ENCODE measurements at places on chromosomes 5 and 9.

GRCh38 chr9:124559871-124560270 lies 52.7 kb upstream of the NR5A1 start:
- DNase-seq: no peak

GRCh38 chr9:96513622-96514021 lies 63.7 kb downstream of the HABP4 start:
- DNase-seq: no peak

DNA sequence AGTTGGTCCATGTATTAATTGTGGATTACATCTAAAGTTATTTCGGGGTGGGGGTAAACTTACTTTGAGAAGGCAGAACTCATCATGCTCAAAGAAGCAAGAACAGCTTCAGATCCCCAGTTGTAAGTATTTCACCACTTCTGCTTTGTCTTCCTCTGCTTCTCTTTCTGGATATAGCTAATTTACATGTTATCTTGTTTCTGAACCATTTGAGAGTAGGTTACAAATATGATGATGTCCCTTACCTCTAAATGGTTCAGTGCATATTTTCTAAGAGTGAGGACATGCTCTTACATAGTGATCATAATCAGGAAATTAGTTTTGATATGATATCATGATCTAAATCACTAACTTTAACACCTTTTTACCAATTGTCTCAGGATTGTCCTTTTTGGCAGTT lies 11.9 kb downstream of the TRIO start:
- DNase-seq: no peak

GRCh38 chr5:148556835-148557234 lies 97.5 kb downstream of the HTR4 start:
- no peak for DNase-seq

DNA sequence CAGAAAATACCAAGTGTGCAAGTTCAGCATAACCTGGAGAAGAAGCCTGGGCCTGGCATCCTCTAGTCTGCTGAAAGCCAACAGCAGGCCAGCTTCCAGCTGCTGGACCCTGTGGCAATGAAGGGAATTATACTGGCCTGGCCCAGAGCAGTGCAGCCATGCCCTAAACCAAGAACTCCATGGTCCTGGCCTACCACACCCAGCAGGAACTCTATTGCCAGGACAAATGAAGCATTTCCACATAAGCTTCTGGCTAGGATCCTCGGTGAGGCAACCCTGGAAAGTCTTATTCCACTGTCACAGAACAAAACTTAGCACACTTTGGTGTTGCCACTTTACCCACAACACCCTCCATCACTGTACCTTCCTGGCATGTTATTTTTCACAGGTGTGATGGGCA lies 35.5 kb downstream of the CDK5RAP2 start:
- DNase-seq: no peak

DNA sequence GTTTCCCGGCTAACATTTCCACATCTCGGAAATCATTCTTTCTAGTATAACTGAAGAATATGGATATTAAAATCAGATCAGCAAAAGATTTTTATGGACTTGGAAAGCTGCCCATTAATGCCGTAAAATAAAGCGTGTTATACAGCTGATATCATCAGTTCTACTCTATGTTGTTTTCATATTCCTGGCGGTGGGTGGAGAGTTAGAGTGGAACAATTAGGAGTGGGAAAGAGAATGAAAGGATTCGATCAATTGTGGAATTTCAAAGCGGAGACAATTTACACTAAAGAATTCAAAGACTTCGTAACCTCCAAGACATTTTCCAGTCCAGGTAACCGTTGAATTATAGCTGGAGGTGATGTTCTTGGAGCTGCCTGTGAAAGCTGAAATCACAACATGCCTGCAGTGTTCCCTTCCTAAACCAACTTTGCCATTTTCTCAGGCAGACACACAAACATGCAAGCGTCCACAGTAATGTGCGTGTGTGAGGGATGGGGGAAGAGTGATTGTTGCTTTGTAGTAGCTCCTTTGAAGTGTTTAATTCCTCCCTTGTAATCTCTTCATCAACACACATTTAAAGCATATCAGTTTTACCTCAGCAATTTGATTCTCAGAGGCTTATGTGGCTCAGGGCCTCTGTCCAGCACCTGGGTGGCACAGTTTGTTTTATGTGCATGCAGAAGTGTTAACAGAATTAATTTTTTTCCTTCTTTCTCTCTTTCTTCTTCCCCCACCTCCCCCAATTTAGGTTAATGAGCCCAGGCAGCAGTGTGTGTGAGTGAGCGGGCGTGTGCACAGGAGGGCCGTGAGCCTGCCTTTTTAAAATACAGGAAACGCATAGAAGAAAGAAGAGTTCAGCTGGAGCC lies 544.1 kb downstream of the RAB3C start:
- no peak for DNase-seq

DNA sequence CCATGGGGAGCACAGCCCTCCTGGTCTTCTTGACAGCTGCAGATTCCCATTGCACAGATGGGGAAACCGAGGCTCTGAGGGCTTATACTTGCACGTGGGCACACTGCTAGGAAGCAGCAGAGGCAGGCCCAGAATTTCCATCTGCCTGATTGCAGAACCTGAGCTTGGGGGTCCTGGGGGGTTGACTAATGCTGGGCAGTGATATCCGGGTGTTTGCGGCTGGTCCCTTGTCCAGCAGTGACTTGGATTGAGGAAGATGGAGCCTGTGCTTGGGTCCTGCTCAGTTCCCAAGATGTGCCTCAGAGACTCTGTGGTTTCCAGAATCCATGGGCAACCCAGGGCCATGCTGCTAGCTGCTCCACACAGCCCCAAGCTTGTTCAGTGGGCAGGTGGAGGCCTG lies 91.2 kb downstream of the PHF2 start:
- DNase-seq: no peak

DNA sequence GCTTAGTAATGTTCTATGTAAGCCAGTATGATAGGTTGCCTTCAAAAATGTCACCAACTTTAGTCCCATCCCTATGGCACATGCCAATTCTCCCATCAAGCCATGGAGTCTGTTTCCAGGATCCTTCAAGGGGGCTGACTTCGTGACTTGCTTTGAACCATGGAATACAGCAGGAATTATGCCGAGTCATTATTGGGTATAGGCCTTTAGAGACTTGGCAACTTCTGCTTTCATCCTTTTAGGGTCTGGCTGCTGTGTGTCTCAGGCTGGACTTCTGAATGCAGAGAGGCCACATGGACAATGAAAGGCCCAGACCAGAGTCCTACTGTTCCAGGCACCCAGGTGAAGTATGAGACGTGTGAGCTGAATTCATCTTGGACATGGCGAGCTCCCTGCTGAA lies 109.8 kb downstream of the DENND1A start:
- no peak for DNase-seq

DNA sequence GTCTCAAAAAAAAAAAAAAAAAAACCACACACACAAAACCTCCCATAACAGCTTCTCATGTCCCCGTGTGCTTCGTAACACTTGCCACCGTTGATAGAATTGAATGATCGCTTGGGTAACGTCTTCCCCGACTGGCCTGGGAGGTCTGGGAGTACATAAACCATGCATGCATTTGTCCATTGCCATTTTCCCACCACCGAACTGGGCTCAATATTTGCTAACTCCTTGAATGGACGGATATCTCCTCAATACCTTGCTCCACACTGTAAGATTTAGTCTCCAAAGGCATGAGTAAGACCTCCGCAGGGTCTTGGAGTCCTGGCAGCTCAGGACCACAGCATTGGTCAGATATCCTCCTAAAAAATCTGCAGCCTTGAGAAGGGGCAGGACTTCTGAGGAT lies 3.2 kb upstream of the P4HA2 start:
- DNase-seq: no peak

DNA sequence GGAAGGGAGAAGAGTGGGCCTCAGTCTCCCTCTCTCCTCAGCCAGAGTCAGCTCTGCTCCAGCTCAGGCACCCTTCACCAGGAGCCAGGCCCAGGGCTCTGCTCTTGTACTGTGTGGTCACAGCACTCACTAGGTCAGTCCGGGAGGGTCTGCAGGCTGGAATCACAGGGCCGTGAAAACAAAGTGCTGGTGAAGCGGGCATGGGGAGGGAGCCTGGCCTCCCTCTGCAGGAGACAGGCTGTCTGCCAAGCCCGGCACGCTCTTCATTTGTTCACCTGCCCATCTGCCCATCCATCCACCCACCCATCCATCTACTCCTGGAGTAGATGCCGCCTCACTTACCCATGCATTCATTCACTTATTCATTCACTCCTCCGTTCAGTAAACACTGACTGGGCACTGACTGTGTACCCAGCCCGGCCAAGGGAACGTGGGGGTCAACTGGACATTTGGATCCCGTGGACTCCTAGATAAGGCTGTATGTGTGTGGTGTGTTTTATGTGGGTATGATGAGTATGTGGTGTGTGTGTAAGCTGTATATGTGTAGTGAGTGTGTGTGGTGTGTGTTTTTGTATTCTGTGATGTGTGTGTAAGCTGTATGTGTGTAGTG lies 3.6 kb downstream of the SPAAR start:
- no peak for DNase-seq

GRCh38 chr5:36240779-36241630 lies 720 bp downstream of the NADK2 start:
- DNase-seq: no peak

GRCh38 chr5:172648755-172649154 lies 7.7 kb downstream of the NEURL1B start:
- DNase-seq: no peak

DNA sequence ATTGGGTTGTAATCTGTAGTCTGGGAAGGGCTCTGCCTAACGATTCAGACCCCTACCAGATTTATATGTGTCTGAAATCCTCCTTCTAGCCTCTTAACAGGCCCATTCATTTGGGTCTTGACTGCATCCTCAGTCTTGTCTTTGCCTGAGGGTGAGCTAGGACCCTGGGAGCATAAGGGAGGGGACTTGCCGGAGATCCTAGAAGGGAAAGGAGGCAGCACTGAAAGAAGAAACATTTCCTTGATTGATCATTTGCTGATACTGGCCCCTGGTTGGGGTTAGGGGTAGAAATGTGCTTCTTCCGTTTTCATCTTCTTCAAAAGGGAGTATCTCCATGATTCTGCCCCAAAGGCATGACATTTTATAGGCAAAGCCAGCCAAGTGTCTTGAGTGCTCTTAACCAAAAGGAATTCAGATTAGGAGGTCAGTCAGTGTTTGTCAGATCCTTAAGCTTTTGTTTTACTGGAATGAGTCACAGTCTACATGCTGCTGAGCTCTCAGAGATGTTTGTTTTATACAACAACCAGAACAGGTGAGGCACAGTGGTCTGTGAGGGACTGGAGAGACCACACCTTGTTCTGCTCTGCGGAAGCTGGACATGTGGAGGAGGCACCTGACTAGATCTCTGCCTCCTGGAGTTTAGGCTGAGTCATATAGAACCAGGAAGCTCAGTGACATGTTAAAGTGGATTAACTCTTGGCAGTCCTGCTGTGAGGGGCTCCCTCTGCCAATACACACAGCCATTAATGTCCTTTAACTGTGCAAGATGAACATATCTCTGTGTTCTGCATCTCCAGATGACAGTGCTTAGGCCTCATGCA lies 37.7 kb downstream of the PCDHAC2 start:
- peak; percentile 68 for DNase-seq

DNA sequence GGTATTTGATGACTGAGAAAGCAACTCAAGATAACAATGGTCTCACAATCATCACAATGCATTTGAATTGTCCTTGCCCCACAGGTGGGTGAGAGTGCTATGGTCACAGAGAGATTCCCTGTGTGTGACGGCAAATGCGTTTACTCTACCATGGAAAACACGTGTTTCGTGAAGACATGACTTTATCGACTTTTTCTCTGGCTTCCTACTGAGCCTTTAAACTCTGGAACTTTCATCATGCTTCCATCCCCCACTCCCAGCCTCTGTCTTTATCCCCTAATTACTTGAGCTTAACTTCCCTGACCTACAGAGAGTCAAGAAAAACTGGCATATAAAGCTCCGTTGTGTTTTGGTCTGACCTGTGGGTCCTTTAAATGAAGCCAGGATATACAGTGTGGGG lies 414.1 kb upstream of the CLINT1 start:
- no peak for DNase-seq

DNA sequence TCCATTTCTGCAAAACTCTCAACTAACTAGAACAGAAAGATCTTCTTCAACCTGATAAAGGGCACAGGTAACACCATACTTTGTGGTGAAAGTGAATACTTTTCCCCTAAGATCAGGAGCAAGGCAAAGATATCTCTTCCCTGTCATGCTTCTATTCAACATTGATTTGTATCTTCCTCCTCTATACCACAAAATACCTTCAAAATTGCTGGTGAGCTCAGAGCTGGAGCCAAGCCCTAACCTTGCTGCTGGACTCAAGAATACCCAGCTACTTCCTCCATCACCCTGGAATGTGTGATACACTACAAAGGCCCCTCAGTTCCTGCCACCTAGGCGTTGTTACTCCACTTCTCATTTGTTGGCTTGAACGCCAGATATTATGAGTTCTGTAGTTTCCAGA lies 499.0 kb downstream of the ACTL7B start:
- DNase-seq: no peak
